ENCODE measurements at places on chromosomes 4 and X. TPM values are rescaled to one million over a fixed set of nuclear protein-coding genes. Genes with fewer than 3 reads are reported as not detected.
A peak's percentile ranks its signal among the peaks of the same experiment; 100 is the strongest.

DNA sequence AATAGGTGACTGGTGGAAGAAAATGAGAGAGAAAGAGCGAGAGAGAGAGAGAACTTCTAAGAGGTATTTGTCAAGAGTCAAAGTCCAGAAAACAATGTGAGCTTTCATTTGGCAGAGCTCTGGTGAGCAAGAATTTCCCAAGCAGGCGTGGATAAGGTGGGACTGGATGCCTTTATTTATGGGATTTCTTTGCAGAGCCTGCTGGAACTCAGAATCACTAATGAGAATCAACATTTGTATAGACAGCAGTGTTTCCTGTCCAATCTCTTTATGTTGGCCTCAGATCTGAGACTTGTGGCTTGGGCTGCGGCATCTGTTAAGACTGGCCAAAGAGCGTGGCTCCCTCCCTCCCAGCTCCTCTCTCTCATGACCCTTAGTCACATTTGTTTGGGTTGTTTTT is 67.9 kb upstream of the TBL1X start:
- peak; percentile 63 for DNase-seq

DNA sequence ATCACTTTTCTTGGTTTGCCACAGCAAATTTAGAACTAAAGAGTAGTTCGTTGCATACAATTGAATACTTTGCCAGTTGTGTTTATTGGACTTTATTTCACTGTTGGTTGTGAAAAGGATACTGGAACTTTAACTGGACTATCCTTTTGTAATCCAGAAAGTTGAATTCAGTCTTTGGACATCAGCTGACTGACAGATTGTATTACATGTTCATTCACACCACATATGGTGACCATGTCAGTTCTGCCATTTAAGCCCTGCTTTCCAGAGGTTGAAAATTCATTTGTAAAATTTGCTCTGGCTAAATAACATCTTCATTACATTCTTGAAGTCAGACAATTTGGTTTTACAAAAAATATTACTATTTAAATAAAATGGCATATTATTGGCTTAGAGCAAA is 251.7 kb downstream of the CAMK2D start:
- DNase-seq = no peak

Gene P2RY8
- 0.03 TPM for polyA plus RNA-seq

GRCh38 chr4:153189016-153189801 is 15.0 kb upstream of the TRIM2 start:
- no peak for DNase-seq

Data from A549 (cell line).